ENCODE measurements at places on chromosomes 3 and 15.

GRCh38 chr3:25265284-25265683, 162.8 kb upstream of the RARB start:
- no peak for DNase-seq

- DNase-seq: peak; percentile 58
Observed at GRCh38 chr3:49867871-49868321, 1.8 kb downstream of the CAMKV start.

DNA sequence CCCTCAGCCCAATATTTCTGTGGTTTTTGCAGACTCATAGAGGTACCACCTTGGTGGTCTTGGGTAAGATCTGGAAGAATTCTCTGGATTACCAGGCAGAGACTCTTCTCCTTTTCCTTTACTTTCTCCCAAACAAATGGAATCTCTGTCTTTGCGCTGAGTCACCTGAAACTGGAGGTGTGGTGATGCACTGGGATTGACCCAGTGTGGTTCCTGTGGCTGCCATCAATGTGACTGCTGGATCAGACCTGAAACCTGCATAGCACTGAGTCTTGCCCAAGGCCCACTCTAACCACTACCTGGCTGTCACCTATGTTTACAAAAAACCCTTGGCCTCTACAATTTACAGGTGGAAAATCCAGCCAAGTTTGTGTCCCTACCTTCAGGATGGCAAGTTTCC, 295.3 kb downstream of the RBMS3 start:
- no peak for DNase-seq

GRCh38 chr3:196471551-196471950, 32.0 kb downstream of the RNF168 start:
- no peak for DNase-seq

GRCh38 chr3:39113291-39113690, 5.8 kb downstream of the TTC21A start:
- no peak for DNase-seq

DNA sequence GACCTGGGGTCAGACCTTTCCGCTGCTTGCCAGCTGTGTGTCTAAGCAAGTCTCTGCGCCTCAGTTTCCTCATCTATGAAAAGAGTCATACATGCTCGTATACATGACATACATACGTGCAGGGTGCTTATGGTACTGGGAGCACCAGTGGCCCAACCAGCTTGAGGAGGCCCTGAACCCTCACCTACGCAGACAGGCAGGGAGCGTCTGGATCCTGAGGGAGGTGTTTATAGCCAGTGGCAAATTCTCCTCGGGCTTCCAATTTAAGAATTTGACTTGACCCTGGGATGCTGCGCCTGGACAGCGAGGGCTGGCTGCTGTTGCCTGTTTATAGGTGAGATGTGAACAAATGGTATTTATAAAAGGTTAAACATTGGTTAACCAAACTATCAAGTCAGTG, 17.7 kb upstream of the FGD5 start:
- no peak for DNase-seq

DNA sequence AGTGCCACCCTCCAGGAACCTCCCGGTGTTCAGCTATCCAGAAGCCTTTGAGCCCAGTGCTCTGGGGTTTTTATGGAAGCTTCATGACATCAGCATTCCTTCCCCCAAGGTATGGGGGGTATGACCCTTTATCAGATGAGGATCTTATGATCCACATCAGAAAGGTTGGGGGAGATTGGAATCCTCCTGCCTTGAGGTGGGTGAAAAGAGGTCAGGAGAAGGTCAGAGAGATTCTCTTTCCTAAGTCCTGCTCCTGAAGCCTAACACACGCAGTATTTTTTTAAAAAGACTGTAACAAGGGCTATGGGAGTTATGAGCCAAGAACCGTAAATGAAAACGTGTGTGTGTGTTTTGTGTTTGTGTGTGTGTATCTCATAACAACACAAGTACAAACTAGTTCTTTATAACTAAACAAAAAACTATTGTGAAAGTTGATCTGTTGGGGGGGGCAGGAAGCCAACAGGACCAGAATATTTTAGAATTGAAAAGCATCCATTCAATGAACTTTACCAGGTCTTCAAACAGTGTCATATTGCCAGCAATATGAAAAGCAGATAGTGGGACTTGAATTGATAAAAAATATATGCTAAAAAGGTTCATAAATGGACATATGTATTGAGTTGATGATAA, 13.2 kb downstream of the MKRN3 start:
- DNase-seq: no peak

DNA sequence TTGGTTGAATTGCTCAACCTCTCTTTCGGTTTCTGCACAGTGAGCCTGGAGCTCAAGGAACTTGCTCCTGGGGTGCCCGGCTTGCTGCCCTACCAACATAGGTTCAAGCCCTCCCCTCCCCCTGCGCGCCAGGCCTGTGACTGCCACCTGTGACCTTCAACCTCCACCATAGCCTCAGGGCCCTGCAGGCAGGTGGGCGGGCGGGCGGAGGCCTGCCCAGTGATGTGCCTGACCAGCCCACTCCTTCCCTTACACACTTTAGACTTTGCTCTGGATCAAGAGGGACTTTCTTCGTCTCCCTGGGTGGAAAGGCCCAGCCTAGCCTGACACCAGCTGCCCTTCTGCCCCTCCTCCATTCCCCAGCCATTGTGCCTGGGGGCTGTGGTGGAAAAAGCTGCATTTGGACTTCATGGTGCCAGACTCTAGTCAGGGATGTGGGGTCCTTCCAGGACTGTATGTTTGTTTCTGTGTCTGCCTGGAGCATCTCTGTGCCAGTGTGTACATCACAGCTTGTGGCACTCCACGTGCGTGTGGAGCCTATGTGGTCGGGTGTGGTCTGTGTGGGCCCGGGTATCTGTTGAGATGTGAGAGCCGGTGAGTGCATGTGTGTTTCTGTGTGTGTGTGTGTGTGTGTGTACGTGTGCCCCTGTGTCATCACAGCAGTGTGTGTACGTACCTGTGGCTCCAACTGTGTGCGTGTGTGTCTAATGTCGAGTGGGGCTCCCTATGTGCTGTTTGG, 9.5 kb downstream of the PRKCD start:
- DNase-seq: no peak

Measured in retina (tissue), 1 donor.